ENCODE measurements at places on chromosomes 5 and 9.
A peak's percentile ranks its signal among the peaks of the same experiment; 100 is the strongest.

- DNase-seq, result no peak
These were observed 40.7 kb downstream of the NR3C1 start for GRCh38 chr5:143362664-143363227.

GRCh38 chr5:57420801-57421200, 61.8 kb downstream of the ACTBL2 start:
- DNase-seq, result no peak

- no peak for DNase-seq
These were observed 53.4 kb downstream of the PTCH1 start for GRCh38 chr9:95463148-95464060.

- no peak for DNase-seq
These were observed 460.8 kb downstream of the CDH10 start for GRCh38 chr5:24183981-24184380.

- no peak for DNase-seq
These were observed 506.6 kb upstream of the MPDZ start for GRCh38 chr9:13786131-13786530.

DNA sequence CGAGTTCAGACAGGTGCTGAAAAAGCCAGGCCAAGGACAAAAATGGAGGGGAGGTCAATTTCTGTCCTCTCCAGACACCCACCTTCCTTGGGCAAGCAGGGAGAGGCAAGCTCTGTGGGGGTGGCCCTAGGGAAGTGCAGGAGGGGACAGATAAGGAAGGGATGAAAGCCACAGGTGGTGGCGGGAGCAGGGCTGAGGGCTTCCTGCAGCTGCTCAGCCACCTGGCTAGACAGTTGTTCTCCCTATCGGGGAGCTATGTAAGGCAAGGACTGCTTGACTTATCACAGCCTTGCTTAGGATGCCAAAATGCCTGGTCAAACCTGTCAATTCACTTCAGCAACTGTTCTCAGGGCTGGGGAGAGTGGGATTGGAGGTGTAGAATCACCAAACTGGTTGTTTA, 266.1 kb downstream of the ZSWIM6 start:
- DNase-seq, result no peak

DNA sequence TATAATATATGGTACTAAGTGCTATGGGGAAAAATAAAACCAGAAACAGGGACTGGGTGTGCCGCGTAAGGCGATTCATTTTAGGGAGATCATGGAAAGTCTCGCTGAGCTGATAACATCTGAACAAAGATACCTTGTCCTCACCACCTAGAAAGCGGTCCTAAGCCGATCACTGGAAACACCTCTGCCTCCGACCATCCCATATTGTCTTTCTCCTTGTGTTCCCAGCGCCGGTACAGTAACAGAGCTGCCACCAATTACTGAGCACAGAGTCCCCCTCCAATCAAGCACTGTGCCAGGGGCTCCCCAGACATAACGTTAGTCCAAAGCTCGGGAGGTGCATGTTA, 704 bp downstream of the CCDC112 start:
- DNase-seq, result no peak

DNA sequence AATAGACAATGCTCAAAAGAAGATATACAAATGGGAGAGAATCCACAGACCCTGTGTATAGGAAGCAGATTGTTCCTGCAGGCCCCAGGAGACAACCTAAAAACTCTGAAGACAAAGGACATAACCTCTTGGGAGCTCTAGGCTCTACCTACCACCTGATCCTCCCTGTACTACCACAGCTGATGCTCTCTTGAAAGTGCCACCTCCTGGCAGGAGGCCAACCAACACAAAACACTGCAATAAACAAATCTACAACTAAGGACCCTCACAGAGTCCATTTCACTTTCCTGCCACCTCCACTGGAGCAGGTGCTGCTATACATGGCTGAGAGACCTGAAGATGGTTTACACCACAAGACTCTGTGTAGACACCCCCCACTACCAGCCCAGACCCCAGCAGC, 49.0 kb downstream of the STARD4 start:
- no peak for DNase-seq

- DNase-seq, result no peak
These were observed 1.6 kb downstream of the FBLL1 start for GRCh38 chr5:168530621-168531150.

DNA sequence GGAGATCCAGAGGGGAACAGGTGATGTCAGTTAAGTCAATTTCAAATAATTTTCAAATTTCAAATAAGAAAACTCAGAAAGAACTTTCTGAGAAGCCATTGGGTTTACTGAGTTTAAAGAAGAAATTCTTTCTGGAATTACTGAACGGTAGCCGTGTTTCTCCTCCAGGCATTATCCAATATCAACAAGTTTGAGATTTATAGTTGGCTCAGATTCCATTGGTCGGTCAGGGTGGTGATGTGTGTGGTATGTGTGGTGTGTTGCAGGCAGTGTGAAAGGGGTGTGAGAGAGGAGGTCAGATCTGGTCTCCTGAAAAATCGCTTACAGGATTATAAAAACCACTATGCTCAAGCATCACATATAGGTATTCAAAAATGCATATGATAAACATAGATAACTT, 60.1 kb downstream of the PDE4D start:
- DNase-seq, result no peak

DNA sequence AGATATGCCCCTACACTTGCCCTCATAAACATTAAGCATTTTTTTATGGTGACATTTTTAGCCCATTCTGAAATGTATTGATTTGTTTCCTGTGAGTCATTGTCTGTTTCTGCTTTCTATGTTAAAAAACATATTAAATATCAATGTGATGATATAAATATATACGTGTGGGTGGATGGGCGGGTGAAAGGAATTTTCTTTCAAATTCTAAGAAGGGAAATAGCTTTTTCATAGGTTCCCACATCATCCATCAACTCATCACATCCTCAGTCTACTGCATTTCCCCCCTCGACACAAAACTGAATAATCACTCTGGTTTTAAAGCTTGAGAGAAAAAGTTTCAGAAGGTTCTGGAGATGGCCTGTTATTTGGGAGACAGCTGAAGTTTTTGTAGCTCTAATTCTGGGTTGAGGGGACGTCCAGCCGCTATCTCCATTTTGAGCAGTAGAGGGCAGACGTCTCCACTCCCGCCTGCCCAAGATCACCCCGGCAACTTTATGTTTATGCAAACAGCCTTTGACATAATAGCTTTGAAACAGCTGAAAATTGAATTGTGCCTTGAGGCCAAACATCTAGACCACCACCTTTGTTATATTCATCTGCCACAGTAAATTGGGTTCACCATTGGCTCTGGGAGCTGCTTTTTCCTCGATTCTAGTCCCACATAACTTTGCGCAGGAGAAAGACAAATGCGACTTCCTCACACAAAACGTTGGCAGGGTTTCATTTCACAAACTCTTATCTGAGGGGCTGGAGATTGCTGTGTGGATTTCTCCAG, 216.2 kb upstream of the CLINT1 start:
- DNase-seq, result peak; percentile 12

- no peak for DNase-seq
These were observed 20.0 kb upstream of the ARSB start for GRCh38 chr5:79005151-79005550.

DNA sequence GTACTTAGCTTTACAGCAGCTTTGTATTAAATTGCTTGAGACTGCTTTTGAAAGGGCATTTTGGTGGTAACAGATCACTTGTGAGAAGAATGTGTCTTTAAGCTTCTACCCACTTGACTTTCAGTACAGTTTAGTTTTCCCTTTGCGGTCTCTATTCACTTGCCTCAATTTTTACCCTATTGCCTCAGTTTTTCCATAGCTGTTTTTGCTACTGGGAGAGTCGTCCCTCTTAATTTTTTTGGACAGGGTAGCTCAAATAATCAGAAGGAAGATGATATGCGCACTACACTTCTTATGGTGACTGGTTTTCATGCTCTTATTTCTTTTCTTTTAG, 18.8 kb downstream of the UGCG start:
- DNase-seq, result no peak

DNA sequence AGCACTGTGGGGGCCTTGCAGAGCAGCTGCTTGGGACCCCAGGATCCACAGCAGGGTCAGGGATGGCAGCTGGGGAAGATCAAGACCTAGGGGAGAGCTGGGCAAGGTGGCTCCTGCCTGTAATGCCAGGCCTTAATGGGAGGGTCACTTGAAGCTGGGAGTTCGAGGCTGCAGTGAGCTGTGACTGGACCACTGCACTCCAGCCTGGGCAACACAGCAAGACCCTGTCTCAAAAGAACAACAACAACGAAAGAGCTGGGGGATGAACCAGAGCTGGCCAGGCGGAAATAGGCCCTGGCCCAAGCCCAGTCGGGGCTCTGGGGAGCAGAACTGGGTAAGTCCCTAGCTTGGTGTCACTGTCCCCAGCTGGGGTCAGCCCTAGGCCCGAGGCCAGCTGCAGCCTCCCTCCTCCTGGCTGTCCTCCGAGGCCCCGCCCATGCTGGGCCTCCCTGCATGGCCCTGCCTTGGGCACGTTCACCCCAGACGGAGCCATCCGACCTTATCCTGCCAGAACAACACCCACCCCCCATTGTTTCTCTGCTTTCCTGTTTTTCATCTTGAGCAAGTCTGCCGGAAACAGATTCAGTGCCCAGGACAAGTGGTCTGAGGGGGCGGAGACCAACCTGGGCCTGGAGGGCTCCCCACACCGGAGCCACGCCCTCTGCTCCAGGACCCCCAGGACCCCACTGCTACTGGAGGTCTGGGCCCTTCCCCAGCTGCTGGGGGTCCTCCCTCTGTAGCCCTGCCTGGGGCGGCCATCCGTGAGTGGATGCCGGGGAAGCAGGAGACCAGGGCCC, 1.9 kb downstream of the DIPK1B start:
- no peak for DNase-seq

DNA sequence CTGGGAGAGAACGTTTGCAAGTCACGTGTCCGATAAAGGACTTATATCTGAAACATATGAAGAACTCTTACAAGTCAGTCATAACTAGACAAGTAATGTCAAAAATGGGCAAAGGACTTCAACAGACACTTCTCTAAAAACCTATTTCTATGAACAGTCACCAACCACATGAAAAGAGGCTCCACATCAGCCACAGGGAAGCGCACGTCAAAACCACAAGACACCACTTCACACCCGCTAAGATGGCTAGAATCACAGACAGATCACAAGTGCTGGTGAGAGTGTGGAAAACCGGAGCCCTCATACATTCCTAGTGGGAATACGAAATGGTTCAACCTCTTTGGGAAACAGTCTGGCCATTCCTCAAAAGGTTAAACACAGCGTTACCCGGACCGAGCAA, 11.5 kb upstream of the CARD9 start:
- peak; percentile 46 for DNase-seq

- DNase-seq, result no peak
These were observed 162.7 kb upstream of the MRPS30 start for GRCh38 chr5:44646016-44646415.

GRCh38 chr9:96379461-96379860, 4.0 kb downstream of the SLC35D2 start:
- DNase-seq, result no peak

GRCh38 chr5:91423871-91424270, 40.8 kb upstream of the ARRDC3 start:
- no peak for DNase-seq

- no peak for DNase-seq
These were observed 41.9 kb upstream of the IPPK start for GRCh38 chr9:92711844-92712243.

- DNase-seq, result no peak
These were observed 66.1 kb downstream of the KLHL3 start for GRCh38 chr5:137669811-137670210.

- DNase-seq, result no peak
These were observed 14.0 kb downstream of the GGTA1 start for GRCh38 chr9:121485623-121486022.

GRCh38 chr9:108017671-108018070, 528.1 kb upstream of the KLF4 start:
- DNase-seq, result no peak

DNA sequence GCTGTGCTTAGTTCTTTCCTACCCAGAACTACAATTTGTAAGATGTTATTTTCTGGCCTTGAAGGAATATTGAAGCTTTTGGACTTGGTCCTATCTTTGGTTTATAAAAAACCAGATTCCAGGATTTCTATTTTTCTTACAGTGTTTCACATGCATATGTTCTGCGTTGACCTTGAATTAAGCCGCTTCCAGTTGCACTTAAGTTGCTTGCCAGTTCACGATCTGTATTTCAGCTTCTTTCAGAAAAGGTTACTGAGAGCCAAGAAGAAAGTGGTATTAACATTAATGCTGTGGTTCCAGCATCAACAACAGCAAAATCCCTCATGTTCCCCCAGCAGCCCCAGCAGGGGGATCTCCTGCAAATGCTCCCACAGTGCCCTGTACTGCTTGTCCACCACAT, 156.4 kb upstream of the ADAMTS16 start:
- no peak for DNase-seq

- DNase-seq, result no peak
These were observed 285.6 kb downstream of the ARHGAP26 start for GRCh38 chr5:143055596-143056338.
